T-cell (primary cell): ENCODE measurements at places on chromosomes 2 and 18.

GRCh38 chr2:46410273-46411244, 68.8 kb upstream of the TMEM247 start:
- no peak for DNase-seq

DNA sequence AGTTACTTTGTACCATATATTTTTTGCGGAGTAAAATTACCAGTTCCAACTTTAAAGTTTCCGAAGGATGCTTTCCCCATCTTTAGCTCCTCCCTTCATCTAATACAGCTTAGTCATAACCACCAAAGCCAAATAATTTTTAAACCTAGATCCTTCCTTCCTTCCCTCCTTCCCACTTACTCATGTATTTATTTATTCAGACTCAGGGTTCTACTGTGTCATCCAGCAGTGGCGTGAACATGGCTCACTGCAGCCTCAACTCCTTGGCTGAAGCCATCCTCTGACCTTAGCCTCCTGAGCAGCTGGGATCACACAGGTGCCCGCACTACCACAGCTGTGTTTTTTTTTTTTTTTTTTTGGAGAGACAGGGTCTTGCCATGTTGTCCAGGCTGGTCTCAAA, 4.4 kb downstream of the LPIN2 start:
- DNase-seq = no peak

DNA sequence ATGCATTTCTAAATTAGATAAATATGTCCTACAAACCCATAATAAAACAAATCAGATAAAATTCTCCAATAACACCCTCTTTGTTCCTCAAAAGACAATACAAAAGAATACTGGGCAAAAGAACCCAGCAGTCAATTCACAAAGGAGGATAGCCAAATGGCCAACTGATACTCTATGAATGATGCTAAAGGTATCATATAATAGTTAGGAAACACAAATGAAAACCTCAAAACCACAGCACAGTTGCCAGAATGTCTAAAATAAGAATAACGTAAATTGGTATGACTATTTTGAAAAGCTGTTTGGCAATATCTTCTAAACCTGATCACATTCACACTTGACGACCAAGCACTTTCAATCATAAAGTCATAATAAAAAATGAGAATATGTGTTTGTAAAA, 315.4 kb downstream of the CDH7 start:
- DNase-seq = no peak

GRCh38 chr18:55407774-55408535, 180.0 kb downstream of the TCF4 start:
- no peak for DNase-seq

- DNase-seq = no peak
Measured at GRCh38 chr2:204670124-204670523, 124.8 kb downstream of the PARD3B start.

DNA sequence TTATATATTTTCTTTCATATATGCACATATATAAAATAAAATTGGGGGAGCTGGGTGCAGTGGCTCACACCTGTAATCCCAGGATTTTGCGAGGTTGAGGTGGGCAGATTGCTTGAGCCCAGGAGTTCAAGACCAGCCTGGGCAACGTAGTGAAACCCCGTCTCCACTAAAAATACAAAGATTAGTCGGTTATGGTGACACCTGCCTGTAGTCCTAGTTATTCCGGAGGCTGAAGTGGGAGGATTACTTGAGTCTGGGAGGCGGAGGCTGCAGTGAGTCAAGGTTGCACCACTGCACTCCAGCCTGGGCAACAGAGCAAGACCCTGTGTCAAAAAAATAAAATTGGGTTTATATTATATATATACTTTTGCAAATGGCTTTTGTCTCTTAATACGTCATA, 39.6 kb upstream of the TFCP2L1 start:
- no peak for DNase-seq

GRCh38 chr2:232028631-232029030, 67.1 kb downstream of the DIS3L2 start:
- no peak for DNase-seq

GRCh38 chr2:240053173-240054155, at the start of gene OR6B3:
TSS of gene OR6B3 (minus strand) at chr2:240053521.
- no peak for DNase-seq

DNA sequence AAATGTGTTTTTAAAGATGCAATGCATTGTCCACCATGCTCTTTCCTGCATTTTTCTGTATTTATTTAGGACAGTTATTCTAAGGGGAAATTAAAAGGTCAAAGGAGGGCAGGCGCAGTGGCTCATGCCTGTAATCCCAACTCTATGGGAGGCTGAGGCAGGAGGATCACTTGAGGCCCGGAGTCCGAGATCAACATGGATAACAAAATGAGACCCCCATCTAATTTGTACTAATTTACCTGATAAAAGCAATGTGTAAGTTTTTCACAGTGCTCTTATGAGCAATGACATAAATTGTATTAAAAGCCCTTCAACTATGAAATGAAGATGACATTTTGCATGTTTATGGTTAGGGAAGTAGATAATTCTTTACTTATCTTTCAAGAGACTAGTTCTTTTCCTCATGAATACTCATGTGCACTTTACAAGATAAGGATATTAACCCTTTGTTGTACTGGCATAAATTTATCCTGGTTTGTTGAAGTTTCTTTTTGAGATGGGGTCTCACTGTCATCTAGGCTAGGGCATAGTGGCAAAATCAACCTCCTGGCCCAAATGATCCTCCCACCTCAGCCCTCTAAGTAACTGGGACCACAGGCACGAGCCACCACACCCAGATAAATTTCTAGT, 9.7 kb downstream of the HSBP1L1 start:
- no peak for DNase-seq

DNA sequence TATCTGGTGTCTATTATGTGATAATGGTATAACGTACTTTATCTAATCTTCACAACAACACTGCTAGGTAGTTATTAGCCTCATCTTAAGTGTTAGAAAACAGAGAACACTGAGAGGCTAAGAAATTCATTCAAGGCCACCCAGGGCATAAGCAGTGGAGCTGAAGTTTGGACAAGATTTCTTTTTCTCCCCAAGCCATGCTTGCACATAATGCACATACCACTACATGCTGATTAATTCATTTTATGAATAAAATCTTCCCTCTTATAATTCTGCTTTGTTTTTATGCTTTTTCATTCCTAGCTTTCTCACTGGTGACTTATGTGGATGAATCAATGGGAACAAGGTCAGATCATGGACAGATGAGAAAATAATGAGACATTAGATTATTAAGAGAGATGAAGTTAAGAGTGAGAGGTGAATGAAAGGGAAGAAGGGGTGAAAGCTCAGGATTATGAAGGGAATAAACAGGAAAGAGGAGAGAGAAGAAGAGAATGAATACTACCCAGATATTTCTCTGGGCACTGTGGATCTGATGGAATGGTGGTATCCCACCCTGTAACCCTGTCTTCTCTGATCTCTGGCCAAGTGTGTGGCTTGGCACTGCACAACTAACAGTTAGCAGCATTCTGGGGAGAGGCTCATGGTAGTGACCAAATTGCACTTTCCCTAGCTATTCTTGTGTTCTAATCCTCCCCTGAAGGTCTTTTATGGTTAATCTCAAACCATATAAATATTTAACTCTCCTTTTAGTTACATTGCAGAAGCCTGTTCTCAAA, 17.7 kb upstream of the GALNT3 start:
- DNase-seq = no peak

- no peak for DNase-seq
Measured at GRCh38 chr2:224287531-224287930, 114.4 kb downstream of the FAM124B start.

GRCh38 chr2:186612555-186613440, 22.9 kb downstream of the ITGAV start:
- DNase-seq = no peak

- DNase-seq = no peak
Measured at GRCh38 chr2:159124441-159124911, 156.0 kb downstream of the TANC1 start.

DNA sequence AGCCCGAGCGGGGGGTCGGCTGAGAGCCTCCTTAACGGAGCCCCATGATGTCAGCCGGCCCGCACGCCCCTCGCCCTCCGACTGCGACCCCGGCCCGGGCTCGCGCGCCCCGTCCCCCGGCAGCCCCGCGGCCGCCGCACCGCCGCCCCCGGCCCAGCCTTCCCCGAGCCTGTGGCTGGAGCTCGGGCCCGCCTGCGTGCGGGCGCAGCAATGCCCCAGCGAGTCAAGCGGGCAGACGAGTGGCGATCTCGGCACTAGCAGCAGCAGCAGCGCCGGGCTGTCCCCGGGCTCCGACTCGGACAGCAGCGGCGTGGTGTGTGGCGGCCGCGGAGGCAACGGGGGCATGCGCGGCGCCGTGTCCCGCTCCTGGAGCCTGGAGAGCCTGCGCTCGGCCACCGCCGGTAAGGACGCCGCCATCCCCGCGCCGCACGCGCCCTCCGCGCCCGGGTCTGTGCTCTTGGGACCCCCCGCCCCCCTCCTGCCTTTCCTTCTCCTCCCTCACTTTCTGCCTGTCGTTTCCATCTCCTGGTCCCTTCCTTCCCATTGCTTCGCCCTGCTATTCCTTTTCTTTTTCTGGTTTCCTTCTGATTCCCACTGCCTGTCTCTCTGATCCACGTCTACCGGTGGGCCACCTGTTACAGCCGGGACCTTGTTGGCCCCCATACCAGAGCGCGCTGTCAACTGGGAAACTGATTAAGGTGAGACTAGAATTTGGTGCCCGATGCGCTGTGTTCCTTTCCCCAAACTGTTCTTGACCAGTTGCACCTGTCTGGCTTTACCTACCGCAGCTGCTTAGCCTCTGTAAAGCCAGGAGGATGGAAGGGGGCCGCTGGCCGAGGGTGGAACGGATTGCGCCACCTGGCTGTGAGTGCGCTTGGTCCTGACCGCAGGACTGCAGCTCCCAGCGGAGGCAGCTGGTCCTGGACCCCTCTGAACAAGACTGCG, 127.4 kb downstream of the ARHGEF4 start:
- DNase-seq = no peak

- DNase-seq = no peak
Measured at GRCh38 chr2:128623776-128624761, 305.4 kb upstream of the HS6ST1 start.

DNA sequence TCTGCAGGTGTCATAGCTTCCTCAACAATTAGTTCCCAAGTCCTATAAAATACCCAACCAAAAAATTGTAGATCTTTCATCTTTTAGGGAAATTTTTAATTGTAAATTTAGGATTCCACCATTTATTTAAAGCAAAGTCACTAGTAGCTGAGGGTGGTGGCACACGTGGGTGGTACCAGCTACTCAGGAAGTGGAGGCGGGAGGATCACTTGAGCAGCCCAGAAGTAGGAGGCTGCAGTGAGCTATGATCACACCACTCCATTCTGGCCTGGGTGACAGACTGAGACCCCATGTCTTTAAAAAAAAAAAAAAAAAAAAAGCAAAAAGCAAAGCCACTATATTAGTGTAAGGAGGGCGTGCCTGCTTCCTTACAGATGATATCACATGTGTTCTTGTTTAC, 60.3 kb upstream of the GREB1L start:
- no peak for DNase-seq

DNA sequence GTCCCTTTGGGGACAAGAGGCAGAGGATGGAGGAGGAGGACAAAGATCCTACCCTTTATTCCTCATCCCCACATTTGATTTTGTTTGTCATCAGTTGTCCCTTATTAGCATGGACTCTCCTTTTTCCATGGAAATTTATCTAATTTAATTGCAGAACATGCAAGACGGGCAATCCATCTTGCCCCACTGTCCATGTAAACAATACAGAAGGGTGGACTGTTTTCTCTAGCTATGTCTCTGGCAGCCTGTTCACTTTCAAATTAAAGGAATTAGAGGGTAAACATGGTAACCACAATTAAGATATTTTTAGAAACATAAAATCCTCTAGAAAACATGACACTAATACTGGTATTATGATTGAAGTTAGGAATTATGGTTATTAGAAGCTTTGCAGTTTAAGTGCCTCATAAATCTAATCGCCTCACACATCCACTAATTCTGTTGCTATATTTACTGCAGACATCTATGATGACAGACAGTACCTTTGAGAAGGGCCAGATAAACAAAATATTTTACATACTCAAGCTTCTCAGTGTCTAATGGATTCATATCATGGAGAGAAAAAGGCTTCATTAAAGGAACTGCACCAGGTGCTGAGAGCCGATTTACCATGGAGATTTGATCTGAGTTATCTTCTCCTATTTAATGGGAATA, 215.5 kb downstream of the LNPK start:
- no peak for DNase-seq

DNA sequence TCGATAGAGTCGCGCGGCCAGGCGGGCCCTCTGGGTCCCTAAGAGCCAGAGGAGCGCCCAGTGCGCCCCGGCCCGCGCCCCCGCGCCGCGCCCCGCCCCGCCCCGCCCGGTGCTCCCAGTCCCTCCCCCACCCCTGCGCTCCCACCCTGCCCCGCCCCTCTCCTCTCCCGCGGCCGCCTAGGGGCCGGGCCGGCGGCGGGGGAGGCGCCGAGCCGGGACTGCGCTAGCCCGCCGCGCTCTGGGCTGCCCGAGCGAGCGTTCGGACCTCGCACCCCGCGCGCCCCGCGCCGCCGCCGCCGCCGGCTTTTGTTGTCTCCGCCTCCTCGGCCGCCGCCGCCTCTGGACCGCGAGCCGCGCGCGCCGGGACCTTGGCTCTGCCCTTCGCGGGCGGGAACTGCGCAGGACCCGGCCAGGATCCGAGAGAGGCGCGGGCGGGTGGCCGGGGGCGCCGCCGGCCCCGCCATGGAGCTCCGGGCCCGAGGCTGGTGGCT, at the start of gene GPC1:
Gene GPC1 (plus strand): TSS at position 207 of the 491 bp plus-strand sequence. CDS start 256 bp downstream, at position 463.
- no peak for DNase-seq

- DNase-seq = no peak
Measured at GRCh38 chr2:227295806-227296205, 29.2 kb upstream of the MFF start.

- DNase-seq = no peak
Measured at GRCh38 chr18:79502782-79503181, 107.1 kb downstream of the NFATC1 start.

- no peak for DNase-seq
Measured at GRCh38 chr2:127607399-127607908, 38.5 kb upstream of the GPR17 start.

- no peak for DNase-seq
Measured at GRCh38 chr2:216490061-216490460, 8.6 kb upstream of the RPL37A start.

DNA sequence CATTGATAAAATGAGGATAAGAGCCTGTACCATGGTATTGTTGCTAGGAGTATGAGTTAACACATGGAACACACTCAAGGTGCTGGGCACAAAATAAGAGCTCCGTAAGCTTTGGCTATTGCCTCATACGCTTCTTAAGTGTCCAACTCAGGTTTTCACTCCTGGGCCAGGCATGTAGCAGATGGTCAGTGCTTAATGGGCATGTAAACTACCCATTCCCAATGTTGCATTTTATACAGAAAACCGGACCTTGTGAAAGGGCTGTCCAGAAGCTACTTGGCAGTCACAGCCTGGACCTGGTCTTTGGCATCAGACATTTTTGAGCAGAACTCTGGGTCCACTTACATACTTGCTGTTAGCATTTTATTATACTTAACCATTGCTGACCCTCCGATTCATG, 26.9 kb downstream of the MGAT5 start:
- DNase-seq = no peak

- DNase-seq = no peak
Measured at GRCh38 chr2:201008296-201008829, 44.9 kb upstream of the ORC2 start.
